CD4-positive, alpha-beta T cell treated with Interleukin-21 for 1 hour (primary cell): ENCODE measurements at places on chromosomes 2 and 18.

DNA sequence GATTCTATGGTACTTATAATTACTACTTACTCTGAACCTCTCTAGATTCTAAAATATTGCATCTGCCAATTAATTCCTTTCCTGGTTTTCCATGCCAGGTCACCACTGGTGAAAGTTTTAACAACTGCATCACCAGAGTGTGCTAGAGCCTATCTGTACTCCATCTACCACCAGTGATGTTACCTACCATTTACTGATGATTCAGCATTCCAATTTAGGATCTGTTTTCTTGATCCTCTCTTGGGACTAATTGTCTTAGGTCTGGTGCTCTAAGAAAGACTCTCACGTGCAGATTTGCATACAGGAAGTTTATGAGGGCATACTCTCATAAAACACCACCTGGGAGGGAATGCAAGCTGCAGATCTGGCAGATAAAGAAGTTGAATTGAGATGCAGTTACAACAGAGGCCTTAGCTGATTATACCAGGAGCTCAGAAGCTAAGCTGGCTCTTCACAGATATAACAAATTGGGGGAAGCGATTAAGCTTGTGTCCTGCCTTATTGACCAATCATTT, 347.6 kb upstream of the VRK2 start:
- no peak for DNase-seq

DNA sequence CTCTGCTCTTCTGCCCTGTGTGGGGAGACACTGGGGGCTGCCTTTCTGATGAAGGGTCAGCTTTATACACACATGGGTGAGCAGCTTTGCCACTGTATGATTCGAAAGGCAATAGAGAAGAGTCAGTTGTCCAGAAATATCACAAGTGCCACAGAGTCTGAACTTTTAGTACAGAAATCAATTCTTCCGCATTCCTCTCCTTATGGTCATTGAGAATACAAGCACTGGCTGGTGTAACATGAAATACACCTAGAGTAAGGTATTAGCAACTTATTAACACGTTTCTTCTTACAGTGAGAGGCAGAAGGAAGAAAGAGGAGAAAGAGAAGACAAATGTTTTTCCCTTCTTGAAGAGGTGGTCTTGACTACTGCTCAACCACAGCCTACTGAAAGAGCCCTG, 579.2 kb downstream of the ZEB2 start:
- no peak for DNase-seq

- no peak for DNase-seq
Measured at GRCh38 chr2:19255481-19255880, 102.9 kb downstream of the OSR1 start.

- DNase-seq, result no peak
Measured at GRCh38 chr18:25451077-25451658, 99.2 kb upstream of the ZNF521 start.

- no peak for DNase-seq
Measured at GRCh38 chr18:9946831-9947230, 33.0 kb downstream of the VAPA start.

- DNase-seq, result no peak
Measured at GRCh38 chr18:58584200-58585127, 44.4 kb downstream of the ALPK2 start.

DNA sequence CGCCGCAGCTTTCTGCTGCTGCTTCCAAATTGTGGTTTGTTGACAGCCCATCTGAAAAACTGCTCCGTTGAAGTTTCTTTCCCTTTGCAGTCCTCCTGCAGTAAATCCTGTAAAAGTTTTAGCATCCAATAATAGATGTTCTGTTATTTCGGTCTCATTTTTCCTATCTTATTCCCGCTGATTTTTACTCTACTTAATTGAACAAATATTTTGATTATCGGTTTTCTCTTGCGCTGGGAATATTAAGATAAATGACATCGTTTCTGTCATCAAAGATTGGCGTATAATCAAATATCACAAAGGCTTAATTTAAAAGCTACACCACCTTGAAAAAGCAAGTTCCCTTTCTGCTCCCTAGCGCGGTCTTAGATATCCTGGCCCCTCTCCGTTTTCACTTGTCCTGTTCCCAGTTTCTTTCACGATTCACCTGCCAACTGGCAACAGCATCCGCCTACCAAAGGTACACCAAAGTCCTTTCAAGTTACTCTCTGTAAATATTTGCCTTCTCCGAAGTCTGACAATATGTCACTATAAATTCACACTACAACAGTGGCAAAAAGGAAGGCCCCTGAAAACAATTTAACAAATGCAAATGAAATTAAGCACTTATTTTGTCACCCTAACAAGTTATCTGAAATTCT, 1.0 kb upstream of the STRN start:
- DNase-seq, result no peak

DNA sequence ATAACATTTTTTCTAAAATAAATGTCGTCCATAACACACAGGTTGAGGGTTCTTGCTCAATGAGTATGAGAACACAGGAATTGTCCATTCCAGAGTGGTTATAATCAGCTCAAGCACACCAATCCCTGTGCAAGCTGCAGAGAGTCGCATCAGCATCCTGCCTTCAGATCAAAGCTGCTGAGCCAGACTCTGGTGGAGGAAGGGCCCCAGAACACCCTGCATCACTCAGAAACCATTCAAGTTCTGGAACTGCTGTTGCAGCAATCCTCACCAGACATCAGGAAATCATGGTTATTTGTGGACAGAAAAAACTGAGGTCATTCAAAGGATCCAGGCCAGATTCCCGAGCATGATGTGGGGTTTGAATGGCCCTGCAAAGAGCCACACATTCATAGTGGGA, 44.5 kb downstream of the DNER start:
- no peak for DNase-seq

GRCh38 chr2:176270100-176270750, 983 bp downstream of the MTX2 start:
- DNase-seq, result no peak

- no peak for DNase-seq
Measured at GRCh38 chr2:56831780-56832179, 648.0 kb downstream of the CCDC85A start.

DNA sequence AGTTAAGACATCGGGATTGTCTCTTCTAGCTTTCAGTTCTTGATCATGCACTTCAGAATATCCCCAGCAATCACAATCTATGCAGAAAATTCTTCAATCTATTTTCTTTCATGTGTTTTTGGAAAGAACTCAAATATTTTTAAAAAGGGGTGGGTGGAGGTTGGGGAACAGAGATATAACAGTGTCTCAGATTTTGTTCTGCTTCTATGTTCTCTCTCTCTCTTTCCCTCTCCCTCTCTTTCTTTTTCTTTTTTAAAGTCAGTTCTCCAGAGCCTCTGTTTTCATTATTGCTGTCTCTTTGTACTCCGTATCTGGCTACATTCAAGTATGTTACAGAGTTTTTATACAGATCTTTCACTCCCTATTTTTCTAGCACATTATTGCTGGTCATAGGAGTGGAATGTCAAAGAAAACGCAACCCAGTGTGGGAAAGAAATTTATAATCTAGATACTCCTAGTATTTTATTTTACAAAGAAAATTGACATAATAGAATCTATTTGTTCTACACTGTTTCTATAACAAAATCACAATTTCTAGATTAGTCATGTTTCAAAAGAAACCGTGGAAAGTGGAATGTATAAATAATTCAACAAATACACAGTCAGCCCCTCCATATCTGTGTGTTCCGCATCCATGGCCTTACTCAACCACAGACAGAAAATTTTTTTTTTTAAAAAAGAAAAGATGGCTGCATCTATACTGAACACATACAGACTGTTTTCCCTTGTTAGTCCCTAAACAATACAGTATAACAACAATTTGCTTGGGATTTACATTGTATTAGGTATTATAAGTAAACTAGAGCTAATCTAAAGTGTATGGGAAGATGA, 11.2 kb upstream of the NEMP2 start:
- DNase-seq, result no peak

GRCh38 chr2:221095356-221095755, 476.7 kb downstream of the EPHA4 start:
- DNase-seq, result no peak
